ENCODE measurements at places on chromosomes 7 and 10. TPM values are rescaled to one million over a fixed set of nuclear protein-coding genes. Genes with fewer than 3 reads are reported as not detected.

Gene TFR2
- 0.43 TPM for total RNA-seq

Gene TMEM184A
- total RNA-seq = 0.64 TPM

Gene GARIN1A
- 0.64 TPM for total RNA-seq

GRCh38 chr10:93820434-93820833, 62.7 kb downstream of the LGI1 start:
- peak; percentile 44 for DNase-seq

GRCh38 chr10:65751218-65751617, 1174.6 kb upstream of the LRRTM3 start:
- DNase-seq = no peak

- DNase-seq = peak; percentile 12
Measured at GRCh38 chr7:121605317-121605680, 209.2 kb upstream of the FAM3C start.

DNA sequence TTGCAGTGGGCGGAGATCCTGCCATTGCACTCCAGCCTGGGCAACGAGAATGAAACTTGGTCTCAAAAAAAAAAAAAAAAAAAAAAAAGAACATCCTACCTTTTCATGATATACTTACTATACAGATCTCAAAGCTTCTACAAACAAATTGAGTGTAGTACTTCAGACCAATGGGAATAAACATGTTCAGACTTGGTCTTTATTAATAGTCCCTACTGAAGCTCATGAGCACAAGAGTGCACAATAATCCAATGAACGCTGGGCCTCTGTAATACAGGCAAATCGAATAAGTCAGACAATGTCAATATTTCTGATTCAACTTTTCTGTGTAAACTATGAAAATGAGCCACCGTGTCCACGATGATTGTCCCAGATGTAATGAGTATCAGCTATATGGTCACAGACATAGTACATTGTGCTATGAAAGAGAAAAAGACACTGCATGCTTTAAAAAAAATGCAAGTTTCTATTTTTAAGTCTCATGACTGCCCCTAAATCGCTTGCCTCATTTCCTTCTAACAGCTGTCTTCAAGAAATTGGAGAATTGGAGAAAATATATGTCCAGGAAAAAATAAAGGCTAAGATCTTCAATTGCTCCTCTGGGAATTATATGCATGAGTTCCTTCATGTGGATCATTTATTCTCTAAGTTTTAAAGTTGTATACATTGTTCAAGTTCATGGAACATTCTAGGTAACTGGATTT, 64.0 kb upstream of the CTTNBP2 start:
- DNase-seq = no peak

GRCh38 chr7:43112459-43112940, at the start of gene HECW1:
Gene HECW1, plus strand, starts transcription at chr7:43112647. Its CDS starts 131,259 bp downstream, at chr7:43243906.
- DNase-seq = no peak

GRCh38 chr7:158256091-158256816, 331.4 kb downstream of the PTPRN2 start:
- DNase-seq = no peak

GRCh38 chr7:47227762-47228177, 354.1 kb downstream of the TNS3 start:
- DNase-seq = peak; percentile 93

- DNase-seq = no peak
Measured at GRCh38 chr7:3264693-3265339, 36.2 kb upstream of the SDK1 start.

DNA sequence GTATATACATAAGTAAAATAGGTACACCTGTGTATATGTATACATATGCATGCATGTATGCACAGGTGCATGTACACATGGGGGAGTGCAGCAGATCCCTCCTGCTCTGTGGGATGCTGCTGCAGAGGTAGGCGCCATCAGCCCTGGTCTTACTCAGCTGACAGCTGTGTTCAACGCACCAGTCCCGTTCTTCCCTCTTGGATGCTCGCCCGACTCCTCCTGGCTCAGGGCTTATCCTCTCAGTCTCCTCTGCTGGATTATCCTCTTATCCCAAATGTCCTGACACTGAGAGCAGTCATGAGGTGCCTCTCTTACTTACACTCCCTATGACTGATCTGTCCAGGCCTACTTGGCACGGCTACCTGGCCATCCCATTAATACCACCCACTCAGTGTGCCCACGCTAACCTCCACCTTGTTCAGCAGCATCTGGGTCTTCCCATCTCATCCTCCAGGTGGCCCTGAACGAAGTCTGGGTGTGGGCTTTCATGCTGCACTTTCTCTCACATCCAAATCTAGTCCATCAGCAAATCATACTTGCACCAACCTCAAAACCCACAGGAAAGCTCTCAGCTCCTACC, 357.1 kb downstream of the TCERG1L start:
- DNase-seq = no peak

- no peak for DNase-seq
Measured at GRCh38 chr7:102721-103120, 89.7 kb upstream of the FAM20C start.

DNA sequence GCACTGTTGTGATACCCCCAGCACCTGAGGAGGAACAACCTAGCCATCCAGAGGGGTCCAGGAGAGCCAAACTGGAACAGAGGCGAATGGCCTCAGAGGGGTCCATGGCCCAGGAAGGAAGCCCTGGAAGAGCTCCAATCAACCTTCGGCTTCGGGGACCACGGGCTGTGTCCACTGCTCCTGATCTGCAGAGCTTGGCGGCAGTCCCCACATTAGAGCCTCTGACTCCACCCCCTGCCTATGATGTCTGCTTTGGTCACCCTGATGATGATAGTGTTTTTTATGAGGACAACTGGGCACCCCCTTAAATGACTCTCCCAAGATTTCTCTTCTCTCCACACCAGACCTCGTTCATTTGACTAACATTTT, 1.6 kb upstream of the CASP2 start:
- DNase-seq = no peak

DNA sequence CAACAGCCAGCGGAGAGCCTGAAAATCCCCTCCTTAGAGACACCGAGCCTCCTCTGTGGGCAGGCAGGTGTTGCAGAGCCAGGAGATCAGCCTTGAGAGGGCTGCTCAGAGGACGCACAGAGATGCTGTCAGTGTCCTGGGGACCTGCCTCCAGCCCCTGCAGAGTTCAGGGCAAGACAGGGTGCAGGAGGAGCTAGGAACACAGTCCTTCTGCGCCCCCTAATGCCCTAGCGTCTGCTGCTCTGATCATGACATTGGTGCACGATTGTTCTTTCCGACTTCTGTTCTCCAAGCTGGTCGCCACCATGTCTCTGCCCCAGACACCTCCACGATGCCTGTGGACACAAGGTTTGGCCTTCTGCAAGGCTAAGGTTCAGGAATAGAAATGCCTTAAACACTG, 613.7 kb upstream of the MKI67 start:
- DNase-seq = no peak

- peak; percentile 9 for DNase-seq
Measured at GRCh38 chr7:16171928-16172327, 249.4 kb downstream of the CRPPA start.

GRCh38 chr10:2619472-2619871, 447.9 kb upstream of the PFKP start:
- no peak for DNase-seq

GRCh38 chr7:74101061-74101681, 17.6 kb downstream of the LIMK1 start:
- peak; percentile 80 for DNase-seq

Measured in fibroblast of villous mesenchyme (primary cell).